ENCODE measurements at places on chromosomes 13 and 19.

- no peak for DNase-seq
Measured at GRCh38 chr13:67353941-67354340, 123.8 kb upstream of the PCDH9 start.

- no peak for DNase-seq
Measured at GRCh38 chr13:43009506-43009905, 13.9 kb upstream of the DNAJC15 start.

GRCh38 chr13:44306371-44307192 is 67.0 kb upstream of the SERP2 start:
- DNase-seq = peak; percentile 49

- no peak for DNase-seq
Measured at GRCh38 chr13:32987462-32987861, 28.8 kb upstream of the KL start.

DNA sequence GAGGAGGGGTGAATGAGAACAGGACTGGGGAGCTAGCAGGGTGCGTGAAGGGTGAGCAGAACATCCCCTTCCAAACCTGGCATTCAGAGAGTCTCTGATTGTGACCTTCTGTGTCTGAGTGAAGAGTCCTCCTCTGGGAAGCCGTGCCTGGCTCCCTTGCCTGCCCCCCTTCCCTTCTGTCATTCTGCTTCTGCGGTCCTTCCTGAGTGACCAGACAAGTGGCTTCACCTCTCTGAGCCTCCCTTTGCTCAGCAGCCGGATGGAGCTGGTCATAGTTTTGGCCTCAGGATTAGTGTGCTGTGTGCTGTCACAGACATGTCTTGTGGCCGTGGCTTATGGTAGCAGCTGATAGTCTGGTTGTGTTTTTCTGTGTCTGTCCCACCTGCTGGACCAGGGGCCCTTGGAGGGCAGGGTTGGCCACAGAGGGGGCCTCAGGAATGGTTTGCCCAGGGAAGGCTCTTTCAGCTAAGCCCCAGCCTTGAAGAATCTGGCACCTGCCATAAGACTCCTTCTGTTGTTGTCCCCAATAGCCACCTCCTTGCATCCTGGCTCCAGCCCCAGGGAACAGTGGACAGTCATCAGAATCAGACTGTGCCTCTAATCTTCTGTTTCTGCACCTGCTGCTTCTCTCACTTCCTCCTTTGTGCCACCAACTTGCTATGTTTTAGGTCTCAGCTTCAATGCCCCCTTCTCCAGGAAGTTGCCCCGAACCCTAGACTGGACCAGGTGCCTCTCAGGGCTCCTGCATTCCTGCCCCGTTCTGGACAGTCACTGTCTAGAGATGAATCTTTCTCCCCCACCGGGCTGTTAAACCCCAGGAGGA is 5.9 kb downstream of the CLPTM1 start:
- DNase-seq = no peak

- no peak for DNase-seq
Measured at GRCh38 chr19:1377965-1378785, 5.5 kb upstream of the NDUFS7 start.

DNA sequence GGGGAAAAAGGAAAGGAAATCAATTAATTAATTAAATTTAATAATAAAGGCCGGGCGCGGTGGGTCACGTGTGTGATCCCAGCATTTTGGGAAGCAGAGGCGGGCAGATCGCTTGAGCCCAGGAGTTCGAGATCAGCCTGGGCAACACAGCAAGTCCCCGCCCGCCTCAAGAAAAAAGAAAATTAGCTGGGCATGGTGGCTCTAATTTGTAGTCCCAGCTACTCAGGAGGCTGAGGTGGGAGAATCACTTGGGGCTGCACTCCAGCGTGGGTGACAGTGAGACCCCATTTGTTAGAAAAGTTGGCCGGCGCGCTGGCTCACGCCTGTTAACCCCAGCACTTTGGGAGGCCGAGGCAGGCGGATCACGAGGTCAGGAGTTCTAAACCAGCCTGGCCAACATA is 733 bp upstream of the CD320 start:
- no peak for DNase-seq

DNA sequence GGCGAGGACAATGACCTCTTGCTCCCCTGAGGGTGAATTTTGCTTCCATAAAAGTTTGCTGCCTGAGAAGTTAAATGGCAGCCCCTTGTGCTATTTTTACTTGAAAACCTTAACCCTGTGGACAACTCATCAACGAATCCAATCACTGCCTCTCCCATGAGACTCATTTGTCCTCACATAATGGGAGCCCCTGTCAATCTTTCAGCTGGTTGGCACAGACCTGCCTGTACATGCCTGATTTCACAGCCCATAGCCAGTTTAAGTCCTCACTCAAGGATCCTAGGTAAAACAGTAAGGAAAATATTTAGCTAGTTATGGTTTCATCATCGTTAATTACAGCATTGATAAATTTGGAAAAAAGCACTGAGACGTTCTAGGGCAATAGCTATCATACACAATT is 207.4 kb downstream of the NHLRC3 start:
- no peak for DNase-seq

GRCh38 chr13:75197803-75198202 is 284.2 kb downstream of the TBC1D4 start:
- DNase-seq = no peak

DNA sequence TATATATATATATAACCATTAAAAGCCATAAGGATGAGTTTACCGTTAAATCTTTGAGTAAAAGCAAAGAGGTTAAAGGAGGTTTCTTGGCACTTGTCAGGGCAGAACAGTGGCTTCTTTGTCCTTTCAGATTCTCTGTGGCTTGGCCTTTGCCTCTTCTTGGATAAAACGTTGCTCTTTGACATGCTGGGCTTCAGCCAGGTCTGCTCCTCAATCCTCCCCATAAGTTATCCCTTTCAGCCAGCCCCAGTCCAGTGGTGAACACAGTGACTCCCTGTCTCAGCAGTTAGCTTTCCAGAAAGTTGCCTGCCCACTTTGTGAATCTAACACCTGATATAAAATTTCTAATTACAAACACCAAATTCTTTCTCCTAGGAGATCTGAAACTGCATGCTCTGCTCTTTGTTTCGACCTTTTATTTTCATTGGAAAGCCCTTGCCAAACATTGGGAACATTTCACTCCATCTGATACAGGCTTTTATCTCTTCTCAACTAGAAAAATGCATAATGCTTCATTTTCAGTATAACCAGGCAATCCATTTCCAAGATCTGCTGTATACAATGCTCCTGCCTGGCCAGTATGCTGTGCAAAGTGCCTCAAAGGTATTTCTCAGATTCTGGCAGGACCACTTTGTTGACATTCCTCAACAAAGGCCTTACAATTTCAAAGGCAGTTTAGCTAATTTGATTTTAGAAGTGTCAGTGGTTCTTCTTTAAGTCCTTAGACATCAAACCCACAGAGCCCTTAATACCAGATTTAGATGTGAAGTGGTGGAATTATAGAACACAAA is 16.2 kb upstream of the MED4 start:
- no peak for DNase-seq

DNA sequence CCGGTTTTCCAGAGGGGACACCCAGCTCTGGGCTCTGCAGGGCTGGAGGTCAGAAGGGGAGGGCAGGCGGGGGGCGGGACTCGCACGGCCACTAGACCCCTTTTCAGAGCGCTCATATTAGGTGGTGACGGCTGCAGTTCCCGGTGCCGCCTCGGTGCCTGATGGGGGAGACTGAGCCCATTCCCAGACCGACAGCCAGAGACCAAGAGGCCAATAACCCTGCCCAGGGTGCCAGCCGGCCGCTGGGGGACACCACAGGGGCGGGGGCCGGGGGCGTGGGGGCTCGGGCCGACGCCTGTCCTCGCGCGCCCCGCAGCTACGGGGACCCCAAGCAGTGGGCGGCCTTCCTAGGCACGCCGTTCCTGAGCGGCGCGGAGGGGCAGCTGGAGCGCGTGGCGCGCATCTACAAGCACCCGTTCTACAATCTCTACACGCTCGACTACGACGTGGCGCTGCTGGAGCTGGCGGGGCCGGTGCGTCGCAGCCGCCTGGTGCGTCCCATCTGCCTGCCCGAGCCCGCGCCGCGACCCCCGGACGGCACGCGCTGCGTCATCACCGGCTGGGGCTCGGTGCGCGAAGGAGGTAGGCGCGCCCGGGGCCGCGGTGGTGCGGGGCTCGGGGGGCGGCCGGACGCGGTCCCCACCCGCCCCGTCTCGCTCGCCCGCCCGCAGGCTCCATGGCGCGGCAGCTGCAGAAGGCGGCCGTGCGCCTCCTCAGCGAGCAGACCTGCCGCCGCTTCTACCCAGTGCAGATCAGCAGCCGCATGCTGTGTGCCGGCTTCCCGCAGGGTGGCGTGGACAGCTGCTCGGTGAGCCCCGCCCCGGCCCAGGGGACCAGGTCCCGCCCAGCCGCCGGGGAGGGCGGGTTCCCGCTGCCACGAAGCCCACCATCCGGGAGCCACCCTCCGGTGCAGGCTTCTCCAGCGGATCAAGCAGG is 2.4 kb downstream of the TIMM13 start:
- no peak for DNase-seq

- no peak for DNase-seq
Measured at GRCh38 chr13:110580800-110581199, 19.3 kb upstream of the RAB20 start.

DNA sequence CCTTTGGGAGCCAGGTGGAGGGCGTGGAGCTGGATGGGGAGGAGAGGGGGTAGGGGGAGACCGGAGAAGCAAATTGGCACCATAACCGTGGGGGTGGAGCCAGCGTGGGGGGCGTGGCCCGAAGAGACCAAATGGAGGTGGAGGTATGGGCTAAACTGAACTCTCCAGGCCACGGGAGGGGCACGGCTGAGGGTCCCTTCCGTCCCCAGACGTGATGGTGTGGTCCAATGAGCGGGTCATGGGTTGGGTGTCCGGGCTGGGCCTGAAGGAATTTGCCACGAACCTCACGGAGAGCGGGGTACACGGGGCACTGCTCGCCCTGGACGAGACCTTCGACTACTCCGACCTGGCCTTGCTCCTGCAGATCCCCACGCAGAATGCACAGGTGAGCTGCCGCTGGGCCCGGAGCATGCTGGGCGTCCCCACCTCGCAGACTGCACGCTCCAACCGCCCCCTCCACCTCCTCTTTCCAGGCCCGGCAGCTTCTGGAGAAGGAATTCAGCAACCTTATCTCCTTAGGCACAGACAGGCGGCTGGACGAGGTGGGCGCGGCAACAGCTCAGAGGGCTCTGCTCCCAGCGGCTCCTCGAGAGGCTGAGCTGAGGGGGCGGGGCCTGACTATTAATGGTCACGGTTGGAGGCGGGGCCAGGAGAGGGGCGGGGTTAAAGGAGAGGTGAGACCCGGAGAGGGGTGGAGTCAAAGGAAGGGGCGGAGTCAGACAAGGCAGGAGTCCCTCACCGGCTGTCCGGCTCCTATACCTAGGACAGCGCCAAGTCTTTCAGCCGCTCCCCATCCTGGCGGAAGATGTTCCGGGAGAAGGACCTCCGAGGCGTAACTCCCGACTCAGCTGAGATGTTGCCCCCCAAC is 6.2 kb downstream of the HRC start:
- no peak for DNase-seq

- no peak for DNase-seq
Measured at GRCh38 chr13:51041710-51042109, 69.4 kb downstream of the C13orf42 start.

All from NCI-H2081 treated with DMSO at 0.1 percent for 48 hours (cell line).